GM03348 (cell line): ENCODE measurements at places on chromosomes 1 and 21.

DNA sequence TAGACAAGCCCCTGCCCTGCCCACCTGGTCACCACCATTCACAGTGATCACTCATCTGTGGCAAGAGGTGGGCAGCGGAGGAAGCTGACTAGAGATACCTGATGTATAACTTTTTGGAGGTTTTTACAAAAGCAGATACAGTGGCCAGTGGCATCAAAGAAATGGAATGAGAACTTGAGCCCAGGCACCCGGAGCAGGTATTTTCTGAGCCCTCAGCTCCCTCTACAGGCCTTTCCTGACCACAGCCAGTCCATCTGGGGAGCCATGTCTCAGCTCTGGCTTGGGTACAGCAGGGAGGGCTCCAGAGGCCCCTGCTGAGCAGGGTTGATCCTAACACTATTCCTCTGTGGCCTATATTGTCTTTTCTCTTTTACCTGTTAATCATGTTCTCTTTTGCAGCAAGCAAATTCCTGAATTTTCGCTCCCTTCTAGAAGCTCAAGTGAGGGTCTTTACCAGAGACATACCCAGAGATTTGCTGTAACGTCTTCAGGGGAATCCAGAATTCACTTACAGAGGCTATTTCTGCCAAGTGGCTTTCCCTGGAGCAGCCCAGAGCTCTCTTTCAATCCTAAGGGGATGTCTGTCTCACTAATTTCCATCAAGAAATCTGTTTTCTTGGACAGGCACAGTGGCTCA, 27.3 kb downstream of the GPR157 start:
- DNase-seq, result peak; percentile 82

DNA sequence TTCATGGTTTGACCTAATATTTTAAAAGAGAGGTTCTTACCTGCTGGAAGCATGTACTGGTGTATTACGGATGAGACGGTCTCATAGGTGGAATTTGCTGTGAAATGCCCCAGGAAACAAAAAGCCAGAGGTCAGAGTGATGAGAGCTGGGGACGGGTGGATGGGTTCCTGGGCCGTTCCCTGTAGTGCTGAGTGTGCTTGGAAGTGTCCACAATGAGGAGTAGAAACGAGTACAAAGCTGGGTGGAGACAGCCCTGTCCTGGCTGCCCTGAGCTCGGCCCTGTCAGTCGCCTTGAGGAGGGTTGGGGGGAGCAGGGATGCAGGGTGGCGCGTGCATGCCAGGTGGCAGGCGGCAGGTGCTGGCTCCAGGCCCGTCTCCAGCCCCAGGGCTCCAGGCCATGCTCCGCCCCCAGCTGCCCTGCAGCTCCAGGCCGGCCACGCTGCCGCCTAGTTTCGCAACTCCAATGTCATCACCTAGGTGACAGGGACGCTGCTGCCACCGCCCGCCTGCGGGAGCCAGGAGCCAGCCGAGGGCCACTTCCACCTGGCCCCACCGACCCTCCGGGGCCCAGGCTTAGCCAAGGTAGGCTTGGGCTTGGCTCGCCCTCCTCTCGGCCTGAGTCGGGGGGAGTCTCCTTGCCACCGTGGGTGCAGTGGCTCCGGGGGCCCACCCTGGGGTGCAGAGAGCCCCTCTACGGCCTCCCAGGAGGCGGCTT, 16.4 kb downstream of the TP73 start:
- no peak for DNase-seq

DNA sequence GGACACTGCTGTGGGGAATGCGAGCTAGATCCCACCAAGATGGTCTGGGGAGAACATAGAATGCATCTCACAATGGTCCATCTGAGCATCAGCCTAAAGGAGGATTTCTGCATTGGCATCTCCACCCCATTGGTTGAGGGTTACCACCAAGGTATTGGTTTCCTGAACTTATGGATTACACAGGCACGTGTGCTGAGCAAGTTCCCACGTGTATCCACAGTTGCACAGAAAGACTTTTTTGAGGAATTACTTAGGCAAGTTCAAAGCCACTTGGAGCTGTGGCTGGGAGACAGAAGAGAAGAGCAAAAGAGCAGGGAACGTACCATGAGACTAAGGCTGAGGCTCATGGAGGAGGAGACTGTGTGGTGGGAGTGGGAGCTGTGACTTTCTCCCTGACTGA, 43.1 kb downstream of the KCNA2 start:
- DNase-seq, result no peak

DNA sequence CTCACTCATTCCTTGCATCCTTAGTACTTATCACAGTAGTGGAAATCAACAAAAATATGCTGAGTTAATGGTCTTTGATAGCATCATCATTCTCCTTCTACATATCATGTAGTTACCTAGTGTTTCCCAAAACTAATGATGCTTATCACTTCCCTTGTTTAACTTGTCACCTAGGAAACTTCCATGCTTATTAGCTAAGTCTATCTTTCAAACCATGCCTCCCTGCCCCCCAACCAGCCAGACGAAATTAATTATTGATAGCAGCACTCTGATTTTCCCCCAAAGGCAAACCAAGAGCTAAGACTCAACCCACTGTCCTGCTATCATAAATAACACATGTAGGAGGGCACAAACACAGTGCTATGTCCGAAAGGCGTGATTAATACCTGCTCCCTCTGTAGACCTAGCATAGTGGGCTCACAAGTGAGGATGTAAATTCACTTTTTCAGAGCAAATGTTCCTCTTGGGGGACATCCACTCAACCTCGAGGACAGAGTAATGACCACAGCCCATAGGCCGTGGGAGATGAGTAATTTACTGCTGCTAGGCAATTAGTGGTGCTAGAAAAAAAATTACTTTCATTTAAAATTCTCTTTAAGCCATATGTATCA, 25.8 kb upstream of the LPAR3 start:
- no peak for DNase-seq

DNA sequence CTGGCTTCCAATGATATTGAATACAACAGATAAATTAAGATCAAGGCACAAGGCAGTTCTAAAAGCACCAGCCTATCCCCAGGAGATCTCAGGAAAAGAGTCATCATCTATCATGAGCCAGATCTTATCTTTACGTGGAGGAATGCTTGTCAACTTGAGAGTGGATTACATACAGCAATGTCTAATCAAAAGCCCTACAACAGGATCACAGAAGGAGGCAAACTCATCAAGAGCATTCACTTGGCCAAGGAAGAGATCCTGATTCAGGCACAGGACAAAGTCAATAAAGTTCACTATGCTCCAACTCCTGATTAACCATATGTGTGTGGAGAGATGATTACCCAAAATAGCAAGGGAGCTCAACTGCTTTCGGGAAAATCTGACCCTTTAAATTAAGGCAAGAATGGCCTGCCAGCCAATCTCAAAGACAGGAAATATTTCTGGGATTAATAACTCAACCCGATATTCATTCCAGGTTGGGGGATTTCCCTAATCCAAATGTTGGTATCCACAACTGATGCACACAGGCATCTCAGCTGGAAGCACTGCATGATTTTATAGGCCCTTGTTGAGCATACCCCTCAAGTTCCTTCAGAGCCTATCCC, 33.7 kb downstream of the TBX15 start:
- no peak for DNase-seq

- no peak for DNase-seq
Observed at GRCh38 chr1:27536010-27536757, 46.2 kb upstream of the WASF2 start.

GRCh38 chr1:167900907-167901306, 13.0 kb downstream of the ADCY10 start:
- DNase-seq, result no peak

GRCh38 chr1:44733784-44734183, 2.8 kb upstream of the RNU5D-1 start:
- no peak for DNase-seq

DNA sequence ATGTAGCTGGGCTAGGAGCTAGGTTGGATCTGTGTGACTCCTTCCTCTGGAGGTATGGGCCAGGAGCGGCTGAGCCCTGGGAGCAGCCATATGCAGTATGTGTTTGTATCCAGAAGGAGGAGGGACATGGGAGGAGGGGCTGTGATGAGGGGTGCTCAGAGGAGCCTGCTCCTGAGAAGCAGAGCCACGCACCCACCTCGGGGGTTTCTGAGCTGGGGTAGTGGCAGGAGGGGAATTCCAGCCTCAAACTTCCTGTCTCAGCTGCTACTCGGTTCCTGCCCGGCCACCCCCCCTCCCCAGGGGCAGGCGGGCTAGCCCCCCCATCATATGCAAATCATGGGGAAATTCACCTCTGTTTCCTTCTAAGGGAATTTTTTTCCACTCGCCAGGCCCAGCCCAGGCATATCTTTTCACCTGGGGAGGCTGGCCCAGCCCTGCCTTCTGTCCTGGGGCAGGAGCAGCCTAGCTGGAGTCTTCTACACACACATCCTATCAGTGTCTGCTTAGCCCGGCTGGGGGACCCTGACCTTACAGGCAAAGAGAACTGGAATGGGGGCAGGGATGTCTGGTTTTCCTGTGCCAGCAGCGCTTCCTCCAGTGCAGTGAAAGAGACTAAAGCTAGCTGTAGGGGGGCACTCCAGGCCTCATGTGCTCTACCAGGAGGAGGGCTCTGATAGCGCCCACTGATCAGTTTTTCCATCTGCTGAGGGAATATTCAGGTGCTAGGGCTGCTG, 3.0 kb downstream of the ZC3H12A start:
- peak; percentile 33 for DNase-seq

- DNase-seq, result no peak
Observed at GRCh38 chr1:99728494-99729235, 37.8 kb downstream of the FRRS1 start.

DNA sequence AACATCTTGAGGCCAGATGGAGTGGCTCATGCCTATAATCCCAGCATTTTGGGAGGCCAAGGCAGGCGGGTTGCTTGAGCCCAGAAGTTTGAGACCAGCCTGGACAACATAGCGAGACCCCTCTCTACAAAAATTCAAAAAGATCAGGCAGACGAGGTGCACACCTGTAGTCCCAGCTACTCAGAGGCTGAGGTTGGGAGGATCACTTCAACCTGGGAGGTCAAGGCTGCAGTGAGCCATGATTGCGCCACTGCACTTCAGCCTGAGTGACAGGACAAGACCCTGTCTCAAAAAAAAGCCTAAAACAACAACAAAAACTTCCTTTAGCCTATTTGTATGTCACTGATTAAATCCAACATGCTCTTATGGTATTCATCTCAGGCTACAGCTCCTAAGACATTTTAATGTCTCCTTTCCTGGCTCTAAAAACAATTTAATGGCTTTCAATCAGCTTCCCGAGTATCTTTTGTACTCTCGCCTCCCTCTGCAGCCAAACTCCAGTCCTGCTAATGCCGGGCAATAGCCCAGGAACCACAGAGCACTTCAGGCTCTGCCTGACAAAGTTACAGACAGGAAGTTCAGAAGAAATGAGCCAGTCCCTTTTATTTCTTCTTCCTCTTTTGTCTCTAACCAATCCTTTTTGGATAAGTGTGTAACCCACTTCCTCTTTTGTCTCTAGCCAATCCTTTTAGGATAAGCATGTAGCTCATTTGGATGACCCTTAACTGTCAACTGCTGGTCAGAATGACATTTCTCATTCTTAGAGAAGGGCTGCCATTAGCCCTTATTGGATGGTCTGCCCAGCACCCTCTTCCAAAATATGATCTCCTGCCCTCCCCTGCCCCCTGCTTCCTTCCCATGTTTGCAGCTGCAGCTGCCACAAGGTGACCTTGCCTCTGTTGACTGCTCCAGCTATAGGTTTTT, 6.6 kb upstream of the DOP1B start:
- peak; percentile 71 for DNase-seq

GRCh38 chr21:37055271-37055855, 17.5 kb downstream of the PIGP start:
- no peak for DNase-seq

- DNase-seq, result no peak
Observed at GRCh38 chr1:161676958-161677689, 14.2 kb downstream of the FCGR2B start.

DNA sequence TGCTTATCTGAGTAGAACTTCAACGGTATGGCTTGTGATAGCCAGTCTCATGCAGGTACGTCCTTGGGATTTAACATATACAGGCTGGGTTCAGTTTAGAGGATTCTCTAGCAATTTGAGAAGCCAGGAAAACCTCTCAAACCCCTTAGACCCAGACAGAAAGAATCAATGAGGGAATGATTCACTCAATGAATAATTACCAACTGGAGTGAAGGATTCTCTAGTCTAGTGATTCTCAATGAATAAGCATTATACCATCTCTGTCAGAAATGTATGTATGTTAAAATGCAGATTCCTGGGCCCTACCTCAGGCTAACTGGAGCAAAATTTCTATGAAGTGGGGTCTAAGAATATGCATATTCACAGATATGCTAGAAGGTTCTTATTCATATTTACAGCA, 54.5 kb upstream of the APP start:
- no peak for DNase-seq

DNA sequence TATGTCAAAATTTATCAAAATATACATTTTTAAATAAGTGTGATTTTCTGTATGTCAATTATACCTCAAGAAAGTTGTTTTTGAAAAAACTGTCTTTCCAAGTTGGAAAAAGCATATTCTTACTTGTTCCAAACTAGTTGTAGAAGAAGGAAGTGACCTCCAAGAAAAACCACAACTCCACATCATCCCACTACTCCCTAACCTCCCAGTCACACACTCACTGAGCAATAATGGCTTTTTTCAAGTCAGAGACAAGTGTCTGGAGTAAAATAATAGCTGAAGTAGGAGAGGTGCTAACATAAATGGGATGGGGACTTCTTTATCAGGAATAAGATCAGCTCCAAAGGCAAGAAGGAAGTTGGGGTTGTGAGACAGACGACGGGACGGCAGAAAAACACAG, 13.4 kb downstream of the EPRS1 start:
- no peak for DNase-seq

GRCh38 chr1:53572065-53572814, 113.0 kb downstream of the DMRTB1 start:
- peak; percentile 43 for DNase-seq

DNA sequence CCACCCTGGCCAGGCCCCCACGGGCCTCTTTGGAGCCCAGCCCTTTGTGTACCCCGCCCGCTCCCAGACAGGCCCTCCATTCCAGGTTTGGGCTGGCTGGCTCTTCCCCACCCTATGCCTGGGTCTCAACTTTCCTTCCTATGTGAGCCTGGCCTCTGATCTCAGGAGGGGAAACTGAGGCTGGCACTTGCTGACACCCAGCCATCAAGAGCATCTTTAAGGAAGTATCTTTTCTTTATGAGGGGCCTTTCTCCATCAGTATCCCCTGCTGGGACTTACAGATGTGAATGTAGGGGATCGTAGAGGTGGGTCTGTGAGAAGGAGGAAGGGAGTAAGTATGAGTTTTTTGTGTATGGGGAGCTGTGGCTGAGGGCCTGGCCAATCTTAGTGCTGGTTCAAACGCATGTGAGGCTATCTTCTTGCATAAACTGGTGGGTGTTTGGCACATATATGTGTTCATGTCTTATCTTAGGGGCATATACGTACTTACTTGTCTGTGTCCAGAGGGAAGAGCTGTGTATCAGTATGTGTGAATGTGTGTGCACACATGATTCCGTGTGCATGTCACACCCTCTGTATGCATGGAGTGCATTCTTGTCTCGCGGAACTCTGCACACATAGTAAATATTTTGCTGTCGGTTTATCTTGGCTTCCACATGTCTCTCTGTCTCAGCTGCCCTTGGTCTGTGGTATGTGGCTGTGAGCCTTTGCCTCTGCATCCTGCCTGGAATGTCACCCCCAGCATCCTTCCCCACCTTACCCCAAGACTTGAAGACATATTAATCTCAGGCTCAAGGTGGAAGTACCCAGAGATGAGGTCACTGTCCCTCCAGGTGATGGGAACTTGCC, 5.4 kb downstream of the NECTIN4 start:
- peak; percentile 29 for DNase-seq
